ENCODE measurements at places on chromosomes 3 and 15. TPM values are rescaled to one million over a fixed set of nuclear protein-coding genes. Genes with fewer than 3 reads are reported as not detected.

DNA sequence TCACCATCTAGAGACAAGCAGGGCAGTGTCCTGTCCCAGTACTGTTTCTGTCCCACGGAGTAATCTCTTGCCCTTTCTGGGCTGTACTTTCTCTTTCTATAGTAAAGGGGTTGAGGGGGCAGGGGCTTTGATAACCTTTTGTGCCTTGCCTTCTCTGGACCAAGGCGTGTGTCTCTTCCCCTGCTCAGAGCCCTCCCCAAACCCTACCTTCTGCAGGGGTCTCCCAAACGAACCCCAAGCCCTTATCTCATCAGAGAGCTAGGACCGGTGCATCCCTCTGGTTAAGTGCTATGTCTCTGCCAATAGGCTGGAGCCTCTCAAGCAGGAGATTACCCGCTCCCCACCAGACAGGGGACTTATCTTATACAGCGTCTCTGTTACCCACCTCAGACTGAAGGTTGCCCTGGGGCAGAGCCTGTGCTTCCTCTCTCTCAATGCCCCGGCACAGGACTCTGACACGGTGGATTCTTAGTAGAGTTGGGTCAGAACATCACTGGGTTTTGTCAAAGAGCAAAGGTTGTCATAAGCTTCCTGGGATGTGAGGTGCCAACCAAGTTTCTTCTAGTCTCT, 2.9 kb downstream of the PLEKHO2 start:
- peak; percentile 56 for DNase-seq

DNA sequence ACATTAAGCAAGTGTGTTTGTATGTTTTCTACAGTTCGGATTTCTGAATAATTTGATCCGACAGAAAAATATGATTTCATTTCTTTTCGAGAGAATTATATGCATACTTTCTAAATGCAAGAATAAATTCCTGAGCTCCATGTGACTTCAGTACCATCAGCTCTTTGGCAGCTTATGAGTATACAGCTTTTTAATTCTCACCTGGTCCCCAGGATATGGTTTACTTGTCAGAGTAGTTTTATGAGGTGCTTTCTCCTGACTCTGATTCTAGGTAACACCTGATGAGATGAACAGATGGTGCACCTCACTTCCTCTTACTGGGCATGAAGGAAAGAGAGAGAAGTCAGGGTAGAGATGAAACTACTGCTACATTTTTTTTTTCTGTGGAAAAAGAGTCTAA, 3.1 kb downstream of the HGD start:
- peak; percentile 27 for DNase-seq

- no peak for DNase-seq
Measured at GRCh38 chr3:87694678-87695077, 364.1 kb downstream of the CGGBP1 start.

DNA sequence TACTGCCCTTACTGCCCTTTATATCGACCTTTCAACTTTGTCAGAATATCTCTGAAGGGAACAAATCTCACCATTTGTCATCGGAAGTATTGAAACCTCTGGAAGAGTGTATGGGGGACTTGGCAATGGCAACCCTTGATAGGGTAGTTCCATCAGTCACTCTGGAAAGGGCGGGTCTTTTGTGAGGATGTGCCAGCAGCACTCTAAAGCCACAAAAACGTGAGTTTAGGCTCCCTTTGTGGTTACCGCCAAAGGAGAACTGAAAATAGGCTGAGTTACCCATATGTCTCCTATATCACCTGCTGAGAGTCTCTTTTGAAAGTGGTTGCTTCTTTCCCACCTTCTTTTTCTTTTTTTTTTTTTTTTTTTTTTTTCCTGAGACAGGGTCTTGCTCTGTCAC, 296.8 kb upstream of the CHRM5 start:
- peak; percentile 86 for DNase-seq

- DNase-seq = no peak
Measured at GRCh38 chr15:29959384-29960137, 123.2 kb upstream of the GOLGA8J start.

GRCh38 chr15:45373976-45374375, 4.4 kb downstream of the GATM start:
- no peak for DNase-seq

- no peak for DNase-seq
Measured at GRCh38 chr3:123724306-123724705, 139.5 kb upstream of the HACD2 start.

DNA sequence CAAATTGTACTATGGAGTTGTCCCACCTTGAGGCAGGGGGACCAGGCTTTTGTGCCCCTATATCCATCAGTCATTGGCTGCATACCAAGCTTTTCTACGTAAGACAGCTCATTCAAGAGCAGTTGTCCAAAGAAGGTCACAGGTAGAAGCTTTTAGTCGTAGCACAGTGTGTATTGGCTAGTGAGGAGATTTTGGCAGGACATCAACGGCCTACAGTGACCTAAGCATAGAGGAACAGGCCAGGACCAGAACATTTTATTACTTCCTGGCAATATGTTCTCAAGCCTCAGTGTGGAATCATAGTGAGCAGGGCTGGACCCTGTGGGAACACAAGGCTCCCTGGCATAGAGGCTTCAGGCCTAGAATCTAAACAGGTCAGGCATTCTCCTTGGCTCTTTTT, 105.4 kb upstream of the ANKRD28 start:
- no peak for DNase-seq

DNA sequence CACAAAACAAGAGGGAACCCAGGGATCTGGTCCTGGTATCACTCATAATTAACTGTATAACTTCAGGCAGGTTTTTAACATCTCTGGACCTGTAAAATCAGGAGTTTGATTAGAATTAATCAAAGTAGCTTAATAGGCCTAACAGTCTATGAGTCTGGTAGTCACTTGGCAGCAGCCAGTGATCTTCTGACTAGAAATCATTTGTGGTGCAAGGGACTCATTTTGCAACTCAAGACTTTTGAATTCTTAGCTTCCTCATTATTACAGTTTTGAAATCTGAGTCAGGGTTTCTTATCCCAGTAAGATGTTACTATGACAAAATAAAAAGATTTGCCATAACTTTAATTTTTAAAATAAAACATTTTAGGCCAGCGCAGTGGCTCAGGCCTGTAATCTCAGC, 70.8 kb downstream of the TMCC1 start:
- no peak for DNase-seq

DNA sequence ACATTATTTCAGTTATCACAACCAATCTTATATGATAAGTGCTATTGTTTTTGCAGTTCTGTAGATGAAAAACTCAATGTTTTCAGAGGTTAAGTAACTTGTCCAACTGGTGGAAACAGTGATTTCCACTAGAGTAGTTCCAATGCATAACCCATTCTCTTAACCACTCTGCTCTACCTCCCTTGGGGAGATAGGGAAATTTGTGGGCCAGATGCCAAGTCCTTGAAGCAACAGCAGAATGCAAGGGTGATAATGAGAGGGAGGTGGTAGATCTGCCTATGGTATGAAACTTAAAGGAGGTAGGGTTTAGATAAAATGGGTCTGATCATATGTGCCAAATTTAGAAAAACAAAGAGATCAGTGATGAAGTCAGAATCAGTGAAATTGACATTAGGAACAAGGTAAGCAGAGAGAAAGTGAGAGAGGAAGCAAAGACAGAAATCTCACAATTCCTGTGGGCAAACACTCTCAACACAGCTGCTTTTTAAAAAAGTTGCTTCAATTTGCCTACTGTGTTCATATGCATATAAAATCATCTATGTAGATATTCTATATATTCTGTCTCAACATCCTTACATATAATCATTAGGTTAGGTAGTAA, 50.5 kb upstream of the UBP1 start:
- peak; percentile 2 for DNase-seq

DNA sequence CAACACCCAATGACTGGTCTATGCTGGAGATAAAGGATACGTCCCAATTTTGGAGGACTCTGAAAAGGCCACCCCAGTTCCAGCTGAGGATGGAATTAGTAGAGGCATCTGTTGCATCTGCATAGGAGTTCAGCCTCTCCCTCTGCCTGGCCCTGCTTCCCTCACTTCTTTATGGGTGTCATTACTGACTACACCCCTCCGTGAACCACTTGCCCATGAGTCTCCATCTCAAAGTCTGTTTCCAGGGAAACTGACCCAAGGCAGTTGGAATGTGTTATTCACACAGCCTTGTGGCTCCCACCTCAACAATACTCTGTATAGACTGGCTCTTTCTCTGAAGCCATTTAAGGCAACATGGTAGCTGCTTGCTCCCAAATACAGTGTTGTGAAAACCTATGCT, 21.4 kb upstream of the PCOLCE2 start:
- DNase-seq = no peak

GRCh38 chr15:99504823-99505551, 60.8 kb upstream of the MEF2A start:
- DNase-seq = peak; percentile 49

- no peak for DNase-seq
Measured at GRCh38 chr15:59685737-59686297, 3.3 kb downstream of the BNIP2 start.

- DNase-seq = peak; percentile 6
Measured at GRCh38 chr3:155491696-155492095, 198.2 kb upstream of the STRIT1 start.

DNA sequence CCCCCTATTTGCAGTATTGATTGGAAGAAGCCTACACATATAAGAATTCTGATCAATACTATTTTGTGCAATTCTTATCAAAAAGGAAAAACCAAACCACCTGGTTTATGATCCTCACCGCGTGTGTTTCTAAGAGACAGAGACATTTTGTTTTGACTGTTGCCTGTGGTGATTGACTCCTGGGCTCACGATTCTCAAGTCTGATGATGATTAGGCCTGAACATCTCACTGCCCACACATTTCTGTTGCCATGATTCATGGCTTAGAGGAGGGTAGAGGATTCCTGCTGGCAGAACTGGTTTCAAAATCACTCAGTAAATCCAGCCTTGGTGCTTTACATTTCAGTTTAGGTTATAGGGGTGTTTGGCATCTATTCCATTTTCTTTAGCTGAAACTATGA, 88.3 kb upstream of the UBE3A start:
- DNase-seq = no peak

DNA sequence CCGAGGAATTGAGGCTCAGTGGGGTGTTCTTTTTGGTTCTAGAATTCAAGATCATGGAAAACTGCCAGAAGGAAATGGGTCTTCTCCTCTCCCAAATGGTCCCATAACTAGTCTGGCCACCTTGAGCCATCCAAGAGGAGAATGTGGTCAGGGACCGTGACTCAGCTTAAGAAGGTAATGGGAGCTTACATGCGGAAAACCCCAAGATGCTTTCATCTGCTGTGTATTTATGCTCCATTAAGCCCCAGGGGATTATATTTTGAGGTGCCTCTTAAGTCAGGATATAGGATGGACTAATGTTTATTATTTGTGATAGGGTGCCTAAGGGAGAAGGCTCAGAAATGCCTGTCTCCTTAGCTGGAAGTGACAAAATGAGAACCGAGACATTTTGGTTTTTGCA, 39.2 kb upstream of the DLG1 start:
- DNase-seq = no peak

DNA sequence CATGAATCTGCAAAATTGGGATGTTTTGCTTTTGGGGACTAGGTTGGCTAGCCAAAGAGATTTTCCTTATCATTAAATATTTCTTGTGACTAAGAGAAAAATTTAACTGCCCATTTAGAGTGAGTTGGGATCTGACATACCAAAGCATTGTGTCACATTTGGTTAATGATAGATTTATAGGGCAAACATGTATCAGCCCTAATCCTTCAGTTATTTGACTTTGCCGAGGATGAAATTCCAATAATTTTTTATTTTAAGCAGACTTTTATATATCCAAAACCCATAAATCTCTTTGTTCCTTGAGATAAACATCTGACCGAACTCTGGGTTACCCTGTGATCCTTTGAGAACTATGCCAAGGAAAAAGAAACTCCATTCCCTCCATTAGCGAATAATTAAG, 218.9 kb downstream of the CDIN1 start:
- no peak for DNase-seq

PARP15 gene
- total RNA-seq = 0.81 TPM

CXCR6 gene
- not detected for total RNA-seq

ZBTB20 gene
- total RNA-seq = 11.5 TPM

NUDT16 gene
- 12.5 TPM for total RNA-seq

PRTG gene
- total RNA-seq = 0.15 TPM
